Renal pelvis (tissue), 12 donors: ENCODE measurements at places on chromosomes 3 and 15. TPM values are rescaled to one million over a fixed set of nuclear protein-coding genes. Genes with fewer than 3 reads are reported as not detected.

Gene CRYGS
- 10.1 TPM for polyA plus RNA-seq

- DNase-seq, result no peak
Observed at GRCh38 chr3:87320756-87321626, 44.6 kb upstream of the POU1F1 start.

DNA sequence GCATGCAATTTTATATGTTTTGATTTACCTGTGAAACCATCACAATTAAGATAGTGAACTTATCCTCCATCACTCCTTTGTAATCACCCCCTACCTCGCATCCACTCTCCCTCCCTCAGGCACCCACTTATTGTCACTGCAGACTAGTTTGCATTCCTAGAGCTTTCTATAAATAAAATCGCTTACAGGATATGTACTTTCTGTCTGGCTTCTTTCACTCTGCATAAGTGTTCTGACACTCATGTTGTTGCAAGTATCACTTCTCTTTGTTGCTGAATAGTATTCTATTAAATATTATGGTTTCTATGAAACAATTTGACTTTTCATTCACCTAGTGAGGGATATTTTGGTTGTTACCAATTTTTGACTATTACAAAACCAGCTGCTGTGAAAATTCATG, 139.3 kb downstream of the RSRC1 start:
- DNase-seq, result no peak

Gene STAB1
- polyA plus RNA-seq, result 46.6 TPM

Gene LRRC2
- 2.1 TPM for polyA plus RNA-seq

Gene NR2E3
- 1.1 TPM for polyA plus RNA-seq

GRCh38 chr3:102169915-102170479, 264.8 kb upstream of the ZPLD1 start:
- no peak for DNase-seq

DNA sequence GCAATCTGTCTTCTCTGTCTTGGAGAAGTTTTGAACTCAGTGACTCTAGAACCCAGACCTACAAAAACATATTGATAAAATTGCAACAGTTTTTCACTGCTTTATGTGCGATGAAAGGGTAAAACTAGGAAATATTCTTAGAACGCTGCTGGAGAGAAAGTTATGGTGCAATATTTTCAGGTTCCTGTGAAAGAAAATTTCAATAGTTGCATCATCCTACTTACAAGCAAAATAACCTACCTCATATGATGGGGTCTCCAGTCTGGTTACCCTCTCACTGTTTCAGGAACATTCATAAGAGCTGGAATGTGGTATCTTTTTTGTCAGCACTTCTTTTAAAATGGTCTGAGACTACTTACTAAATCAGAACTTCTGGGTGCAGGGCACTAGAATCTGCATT, 27.1 kb downstream of the GATM start:
- no peak for DNase-seq

GRCh38 chr15:49918121-49918520, 200.9 kb downstream of the ATP8B4 start:
- no peak for DNase-seq

- DNase-seq, result no peak
Observed at GRCh38 chr3:43748179-43748578, 57.4 kb downstream of the ABHD5 start.

GRCh38 chr15:101324524-101325177, 29.6 kb upstream of the SNRPA1 start:
- no peak for DNase-seq

Gene UNC13C
- 8.4 TPM for polyA plus RNA-seq

- DNase-seq, result no peak
Observed at GRCh38 chr15:57619746-57620145, 28.0 kb downstream of the MYZAP start.

- DNase-seq, result no peak
Observed at GRCh38 chr3:155585384-155585783, 159.5 kb downstream of the PLCH1 start.

Gene MYH15
- polyA plus RNA-seq, result 0.53 TPM
